ENCODE measurements at places on chromosomes 2 and 18.

DNA sequence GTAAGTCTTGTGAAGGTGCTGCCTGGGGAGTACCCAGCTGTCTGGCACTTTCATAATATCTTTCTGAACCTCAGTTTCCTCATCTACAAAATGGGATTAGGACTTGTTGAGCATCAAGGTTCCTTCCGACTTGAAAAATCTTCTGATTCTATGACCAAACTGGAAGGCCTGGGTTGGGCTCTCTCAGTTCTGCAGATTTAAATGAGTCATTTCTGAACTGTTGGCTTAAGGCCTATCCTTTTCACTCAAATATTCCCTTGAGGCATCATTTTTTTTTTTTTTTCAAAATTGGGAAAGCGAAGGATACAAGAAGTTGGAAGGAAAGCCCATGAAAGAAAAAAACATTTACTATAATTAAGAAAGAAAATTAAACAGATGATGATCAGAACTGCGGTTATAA lies 40.8 kb upstream of the CYP1B1 start:
- no peak for DNase-seq

- DNase-seq: no peak
Observed at GRCh38 chr2:18077704-18078103, 199.2 kb downstream of the KCNS3 start.

- no peak for DNase-seq
Observed at GRCh38 chr2:20021405-20022009, 9.0 kb upstream of the MATN3 start.

DNA sequence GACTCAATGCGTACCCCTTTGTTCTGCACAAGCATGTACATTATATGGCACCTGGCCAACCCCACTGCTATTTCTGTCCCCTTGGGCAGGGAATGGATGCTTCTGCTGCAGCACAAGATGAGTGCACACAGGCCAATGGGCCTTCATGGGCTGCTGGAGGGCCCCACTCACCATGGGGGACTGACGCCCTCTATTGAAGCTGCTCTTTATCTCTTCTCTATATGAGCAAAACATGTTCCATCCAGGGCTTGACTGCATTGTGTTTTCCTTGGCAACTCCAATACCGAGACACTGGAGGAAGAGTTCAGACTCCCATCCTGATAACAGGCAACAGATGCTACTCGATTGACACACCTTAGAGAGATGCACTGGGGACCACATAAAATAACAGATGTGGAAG lies 251.6 kb upstream of the NCKAP5 start:
- DNase-seq: no peak

DNA sequence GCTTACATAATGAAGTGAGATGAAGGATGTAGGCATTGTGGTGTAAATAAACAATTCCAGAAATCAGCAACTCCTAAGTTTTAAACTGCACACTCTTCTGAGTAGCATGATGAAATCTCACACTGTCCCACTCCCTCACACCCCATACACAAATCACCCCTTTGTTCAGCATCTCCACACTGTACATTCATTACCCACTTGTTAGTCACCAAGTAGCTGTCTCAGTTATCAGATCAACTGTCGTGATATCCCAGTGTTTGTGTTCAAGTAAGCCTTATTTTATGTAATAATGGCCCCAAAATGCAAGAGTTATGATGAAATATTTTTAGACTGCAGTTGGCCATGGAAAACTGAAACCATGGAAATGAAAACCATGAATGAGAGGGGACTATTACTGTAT lies 135.7 kb downstream of the GRB14 start:
- no peak for DNase-seq

- peak; percentile 25 for DNase-seq
Observed at GRCh38 chr2:54575379-54575888, 119.3 kb downstream of the SPTBN1 start.

GRCh38 chr2:121242175-121242875 lies 42.7 kb downstream of the TFCP2L1 start:
- DNase-seq: no peak
